ENCODE measurements at places on chromosomes 13 and 19. TPM values are rescaled to one million over a fixed set of nuclear protein-coding genes. Genes with fewer than 3 reads are reported as not detected.

- DNase-seq, result peak; percentile 65
These were observed 19.2 kb downstream of the NAXD start for GRCh38 chr13:110634558-110634957.

GRCh38 chr13:47813718-47814117 lies 187.4 kb downstream of the SUCLA2 start:
- no peak for DNase-seq

GRCh38 chr13:29758531-29759114 lies 91.8 kb downstream of the UBL3 start:
- DNase-seq, result no peak

DNA sequence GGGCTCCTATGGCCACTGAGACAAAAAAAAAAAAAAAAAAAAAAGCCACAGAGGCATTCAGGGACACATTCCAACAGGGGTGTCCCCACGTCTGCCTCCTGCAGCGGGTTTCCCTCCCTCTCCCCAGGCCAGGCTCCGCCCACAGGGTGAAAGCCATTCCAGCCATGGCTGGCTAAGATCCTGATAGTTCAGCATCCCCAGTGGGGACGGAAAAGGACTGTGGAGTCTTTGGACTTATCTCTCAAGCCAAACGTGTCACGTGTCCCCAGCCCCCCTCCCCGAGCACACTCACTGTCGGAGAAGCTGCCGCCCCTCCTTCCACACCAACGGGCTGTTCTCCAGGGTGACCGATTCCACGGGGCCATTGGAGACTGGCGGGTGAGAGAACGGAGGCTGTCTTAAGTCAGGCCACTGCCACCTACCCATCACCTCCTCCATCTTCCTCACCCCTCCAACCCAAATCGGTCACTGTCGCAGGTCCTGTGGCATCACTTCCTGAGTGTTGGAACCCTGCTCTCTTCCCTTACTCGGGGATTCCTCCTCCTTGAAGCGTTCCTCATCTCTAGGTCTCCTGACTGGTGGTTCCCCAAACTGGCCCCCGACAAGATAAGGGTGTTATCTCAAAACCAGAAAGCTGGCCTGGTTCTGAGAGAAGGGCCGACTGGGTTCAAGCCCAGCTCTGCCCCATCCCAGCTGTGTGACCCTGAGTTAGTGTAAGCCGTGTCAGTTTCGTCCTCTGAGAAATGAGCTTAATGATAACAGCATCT lies 9.1 kb upstream of the FKRP start:
- DNase-seq, result no peak

GRCh38 chr19:6279931-6280591 lies at the start of gene MLLT1:
Gene MLLT1 (minus strand): TSS chr19:6279975. CDS start chr19:6279784, 191 bp downstream.
- peak; percentile 97 for DNase-seq

GRCh38 chr13:94328381-94329041 lies 151.0 kb downstream of the DCT start:
- no peak for DNase-seq

DNA sequence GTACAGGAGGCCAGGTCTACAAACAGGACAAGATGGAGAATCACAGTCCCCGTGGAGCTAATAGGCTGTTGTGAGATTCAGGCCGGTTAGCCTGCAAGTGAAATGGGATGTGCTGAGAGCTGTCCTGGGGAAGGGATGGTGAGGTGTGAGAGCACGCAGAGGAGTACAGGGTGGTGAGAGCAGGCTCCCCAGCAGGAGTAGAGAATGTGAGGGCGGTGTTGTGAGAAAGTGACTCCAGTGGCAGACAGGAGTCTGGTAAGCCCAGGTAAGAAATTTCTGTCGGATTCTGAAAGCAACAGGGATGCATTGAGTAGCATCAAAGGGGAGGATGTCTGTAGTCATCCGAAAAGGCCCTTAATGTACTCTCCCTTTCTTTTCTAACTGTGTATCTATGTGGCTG lies 50.7 kb upstream of the GPR183 start:
- no peak for DNase-seq

- DNase-seq, result no peak
These were observed 60.8 kb downstream of the CCNA1 start for GRCh38 chr13:36493046-36493445.

DNA sequence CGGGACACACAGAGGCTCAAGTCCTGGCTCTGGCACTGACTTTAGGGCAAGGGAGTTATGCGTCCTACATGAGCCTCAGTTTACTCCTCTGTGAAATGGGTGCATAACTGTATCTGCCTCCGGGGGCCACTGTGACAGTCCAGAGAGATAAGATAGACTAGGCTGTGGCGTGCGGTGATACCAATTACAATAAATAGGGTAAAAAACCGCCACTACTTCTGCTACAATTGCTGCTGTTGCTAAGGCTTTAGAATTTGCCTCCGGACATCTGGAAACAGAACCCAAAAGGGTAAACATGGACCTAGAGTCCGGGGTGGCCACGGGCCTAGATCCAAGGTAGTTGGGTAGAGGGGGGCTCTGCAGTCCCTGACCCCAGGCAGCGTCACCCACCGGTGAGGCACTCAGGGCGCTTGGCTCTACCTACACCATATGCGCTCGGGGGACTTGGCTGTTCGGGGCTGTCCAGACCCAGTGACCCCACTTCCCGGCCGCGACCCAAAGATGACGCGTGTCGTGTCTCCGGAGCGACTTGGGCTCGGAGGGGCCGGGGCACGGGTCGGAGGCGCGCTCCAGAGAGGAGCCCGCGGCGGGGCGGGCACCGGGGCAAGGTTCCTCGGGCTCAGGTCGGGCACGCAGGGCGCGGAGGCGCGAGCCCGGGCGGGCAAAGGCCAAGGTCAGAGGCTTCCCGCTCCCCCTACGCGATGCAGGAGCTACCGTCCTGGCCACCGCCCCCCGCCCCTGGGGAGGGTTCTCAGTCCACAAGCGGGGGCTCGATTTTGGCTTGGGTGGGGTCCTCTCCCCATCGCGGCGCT lies 1.1 kb downstream of the INSR start:
- DNase-seq, result no peak

DNA sequence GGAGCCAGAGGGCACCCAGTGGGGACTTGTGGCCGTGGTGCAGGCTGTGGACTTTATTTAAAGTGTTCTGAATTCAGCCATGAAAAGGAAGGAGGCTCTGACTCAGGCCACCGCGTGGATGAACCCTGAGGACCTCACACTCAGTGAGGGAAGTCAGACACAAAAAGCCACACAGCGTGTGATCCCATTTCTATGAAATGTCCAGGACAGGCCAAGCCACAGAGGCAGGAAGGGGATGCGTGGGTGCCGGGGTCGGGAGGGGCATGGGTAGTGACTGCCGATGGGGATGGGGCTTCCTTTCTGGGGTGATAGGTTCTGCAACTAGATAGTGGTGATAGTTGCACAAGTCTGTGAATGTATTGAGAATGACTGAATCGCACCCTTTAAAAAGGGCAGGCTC lies 8.7 kb upstream of the ZBTB7A start:
- DNase-seq, result no peak

DNA sequence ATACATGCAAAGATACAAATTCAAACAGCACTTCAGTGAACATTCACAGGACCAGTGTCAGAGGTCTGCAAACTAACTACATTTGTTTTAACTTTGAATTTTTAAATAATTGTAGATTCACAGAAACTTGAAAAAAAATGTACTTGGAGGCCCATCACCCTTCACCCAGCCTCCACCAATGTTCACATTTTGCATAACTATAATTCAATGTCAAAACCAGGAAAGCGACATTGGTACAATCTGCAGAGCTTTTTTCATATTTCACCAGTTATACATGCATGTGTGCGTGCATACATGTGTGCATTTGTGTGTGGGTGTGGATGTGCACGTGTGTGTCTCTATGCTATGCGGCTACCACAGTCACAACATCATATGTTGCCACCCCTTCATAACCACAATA lies 18.9 kb downstream of the CEACAM3 start:
- no peak for DNase-seq

- DNase-seq, result no peak
These were observed 200.6 kb downstream of the LHFPL6 start for GRCh38 chr13:39402221-39402970.

DNA sequence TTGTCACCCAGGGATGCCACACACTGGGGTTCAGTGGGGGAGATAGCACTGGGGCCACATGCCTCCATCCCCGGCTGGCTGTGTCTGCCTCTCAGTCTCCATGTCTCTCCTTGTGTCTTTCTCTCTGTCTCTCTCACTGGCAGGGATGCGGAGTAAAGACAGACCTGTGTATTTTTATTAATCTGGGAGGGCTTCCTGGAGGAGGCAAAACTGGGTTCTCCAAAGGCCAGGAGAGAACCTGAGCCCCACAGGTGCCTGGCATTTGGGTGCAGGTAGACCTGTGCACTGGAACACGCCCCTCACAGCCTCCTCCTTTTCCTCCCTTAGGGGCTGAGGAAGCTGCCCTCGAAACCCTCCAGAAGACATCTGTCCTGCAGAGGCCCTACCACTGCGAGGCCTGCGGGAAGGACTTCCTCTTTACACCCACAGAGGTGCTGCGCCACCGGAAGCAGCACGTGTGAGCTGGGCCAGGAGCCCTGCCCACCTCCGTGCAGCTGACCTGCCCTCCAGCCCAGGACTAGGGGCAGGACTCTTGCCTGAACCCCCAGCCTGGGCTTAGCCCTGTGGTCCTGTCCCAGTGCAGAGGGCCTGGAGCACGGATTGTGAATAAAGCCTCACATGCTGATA lies 32.7 kb downstream of the DHX34 start:
- DNase-seq, result no peak

GRCh38 chr19:15379999-15380647 lies 536 bp upstream of the AKAP8 start:
- DNase-seq, result peak; percentile 37

GRCh38 chr13:49443357-49443703 lies 534 bp downstream of the CAB39L start:
- DNase-seq, result peak; percentile 47

RRAS gene
- total RNA-seq, result 34.2 TPM

PTH2 gene
- not detected for total RNA-seq

TEX101 gene
- not detected for total RNA-seq

GFY gene
- not detected for total RNA-seq

SIGLEC6 gene
- total RNA-seq, result not detected

UBL3 gene
- total RNA-seq, result 10.0 TPM

CDKN2D gene
- total RNA-seq, result 10.7 TPM

CYP2A6 gene
- not detected for total RNA-seq

ANKRD24 gene
- 2.3 TPM for total RNA-seq

MED16 gene
- total RNA-seq, result 35.0 TPM
